ENCODE measurements at places on chromosomes 11 and 22. TPM values are rescaled to one million over a fixed set of nuclear protein-coding genes. Genes with fewer than 3 reads are reported as not detected.
A peak's percentile ranks its signal among the peaks of the same experiment; 100 is the strongest.

- no peaks in the 10 kb centered on the region for H3K36me3 ChIP-seq
- H3K4me1 ChIP-seq, result no peaks in the 10 kb centered on the region
- no peak overlapping the region for H3K4me3 ChIP-seq
- no peak overlapping the region for H3K27ac ChIP-seq
- DNase-seq, result no peak
Observed at GRCh38 chr11:85377901-85378300, 249.2 kb downstream of the DLG2 start.

- H3K27ac ChIP-seq, result no peak overlapping the region
- no peak for DNase-seq
- no peaks in the 10 kb centered on the region for H3K36me3 ChIP-seq
- no peaks in the 10 kb centered on the region for H3K27me3 ChIP-seq
- no peak overlapping the region for H3K4me3 ChIP-seq
Observed at GRCh38 chr11:109729761-109730160, 307.8 kb downstream of the C11orf87 start.

- no peak overlapping the region for H3K27ac ChIP-seq
- H3K4me3 ChIP-seq, result no peak overlapping the region
- H3K4me1 ChIP-seq, result no peaks in the 10 kb centered on the region
- H3K36me3 ChIP-seq, result no peaks in the 10 kb centered on the region
- DNase-seq, result no peak
- H3K27me3 ChIP-seq, result no peaks in the 10 kb centered on the region
Observed at GRCh38 chr11:32527261-32528175, 56.1 kb upstream of the EIF3M start.

DNA sequence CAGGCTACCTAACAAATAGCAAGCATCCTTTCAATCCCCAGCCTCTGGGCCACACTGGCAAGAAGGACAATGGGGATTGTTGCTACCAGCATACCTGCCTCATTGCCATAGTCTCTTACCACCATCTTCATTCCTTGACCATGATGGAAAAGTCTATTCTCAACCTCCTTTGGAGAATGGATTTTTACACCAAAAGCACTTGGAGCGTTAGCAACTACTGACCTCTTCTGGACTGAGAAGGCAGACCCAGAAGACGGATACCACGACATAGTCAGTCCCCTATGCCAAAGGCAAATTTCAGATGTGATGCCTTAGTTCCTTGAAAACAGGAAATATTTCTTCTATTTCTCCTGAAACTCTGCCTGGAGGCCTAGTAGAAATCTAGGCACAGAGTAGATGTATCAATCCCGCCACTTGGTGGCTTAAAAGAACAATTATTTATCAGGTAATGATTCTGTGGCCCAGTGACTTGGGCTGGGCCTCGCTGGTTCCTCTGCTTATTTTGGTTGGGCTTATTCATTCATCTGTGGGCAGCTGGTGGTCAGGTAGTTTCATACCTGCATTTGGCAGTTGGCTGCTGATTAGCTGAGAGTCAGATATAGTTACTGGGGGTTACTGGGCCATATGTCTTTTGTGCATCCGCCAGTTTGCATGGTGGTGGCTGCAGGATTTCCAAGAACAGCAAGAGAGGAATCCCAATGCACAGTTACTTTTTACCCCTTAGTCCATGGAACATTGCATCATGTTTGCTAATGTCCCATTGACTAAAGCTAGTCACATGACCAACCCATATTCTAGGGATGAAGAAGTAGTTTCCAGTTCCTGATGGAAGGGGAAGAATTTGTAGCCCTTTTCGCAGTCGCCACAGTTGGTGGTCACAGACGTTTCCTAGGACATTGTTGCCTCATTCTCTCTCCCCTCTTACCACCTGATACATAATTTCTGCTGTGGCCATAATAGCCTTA is 75.2 kb downstream of the DHCR7 start:
- no peak overlapping the region for H3K27ac ChIP-seq
- DNase-seq, result no peak
- no peak overlapping the region for H3K4me3 ChIP-seq
- no peaks in the 10 kb centered on the region for H3K4me1 ChIP-seq
- H3K36me3 ChIP-seq, result no peaks in the 10 kb centered on the region
- peaks cover 25% of the 10 kb centered on the region for H3K27me3 ChIP-seq

The KREMEN1 gene
- 0.20 TPM for total RNA-seq

DNA sequence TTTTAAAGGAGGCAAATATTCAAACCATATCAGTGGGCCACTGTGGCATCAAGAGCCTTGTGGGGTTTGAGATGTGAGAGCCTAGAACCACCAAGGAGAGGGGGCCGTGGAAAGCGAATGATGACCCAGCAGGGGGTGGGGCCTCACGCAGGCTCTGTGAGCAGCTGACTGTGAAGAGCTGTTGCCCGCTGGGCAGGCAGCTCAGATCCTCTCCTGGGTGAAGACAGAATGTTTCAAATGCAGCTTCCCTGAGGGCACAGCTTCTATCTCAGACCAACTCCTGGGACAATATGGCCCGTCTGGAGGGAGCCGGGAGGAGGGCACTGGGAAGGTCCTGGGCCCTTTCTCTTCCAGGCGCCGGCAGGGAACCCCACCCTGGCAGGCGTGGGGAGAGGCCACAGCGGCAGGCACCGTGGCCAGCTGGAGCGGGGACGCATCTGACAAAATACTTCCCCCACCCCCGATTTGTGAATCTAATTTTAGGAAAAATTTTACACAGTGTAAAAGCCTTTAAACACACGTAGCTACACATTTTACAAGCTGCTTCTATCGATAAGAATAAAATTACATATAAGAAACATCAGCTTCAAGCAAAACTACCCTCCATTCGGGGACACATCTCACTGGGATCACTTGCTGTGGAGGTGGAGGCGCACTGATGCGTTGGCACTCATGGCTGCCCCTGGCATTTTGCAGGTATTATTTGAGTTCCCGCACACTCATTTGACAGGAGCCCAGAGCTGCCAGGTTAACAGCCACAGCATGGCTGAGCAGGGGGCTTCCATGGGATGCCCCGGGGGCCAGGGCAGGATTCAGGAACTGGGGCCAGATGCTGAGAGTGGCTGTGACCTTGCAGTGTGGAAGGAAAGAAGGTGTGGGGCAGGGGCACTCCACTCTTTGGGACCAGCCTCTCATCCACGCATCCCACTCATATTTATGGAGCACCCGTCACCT is 40.3 kb downstream of the PARVG start:
- no peak for DNase-seq
- peaks cover 14% of the 10 kb centered on the region for H3K27me3 ChIP-seq
- no peak overlapping the region for H3K4me3 ChIP-seq
- no peaks in the 10 kb centered on the region for H3K4me1 ChIP-seq
- no peak overlapping the region for H3K27ac ChIP-seq

DNA sequence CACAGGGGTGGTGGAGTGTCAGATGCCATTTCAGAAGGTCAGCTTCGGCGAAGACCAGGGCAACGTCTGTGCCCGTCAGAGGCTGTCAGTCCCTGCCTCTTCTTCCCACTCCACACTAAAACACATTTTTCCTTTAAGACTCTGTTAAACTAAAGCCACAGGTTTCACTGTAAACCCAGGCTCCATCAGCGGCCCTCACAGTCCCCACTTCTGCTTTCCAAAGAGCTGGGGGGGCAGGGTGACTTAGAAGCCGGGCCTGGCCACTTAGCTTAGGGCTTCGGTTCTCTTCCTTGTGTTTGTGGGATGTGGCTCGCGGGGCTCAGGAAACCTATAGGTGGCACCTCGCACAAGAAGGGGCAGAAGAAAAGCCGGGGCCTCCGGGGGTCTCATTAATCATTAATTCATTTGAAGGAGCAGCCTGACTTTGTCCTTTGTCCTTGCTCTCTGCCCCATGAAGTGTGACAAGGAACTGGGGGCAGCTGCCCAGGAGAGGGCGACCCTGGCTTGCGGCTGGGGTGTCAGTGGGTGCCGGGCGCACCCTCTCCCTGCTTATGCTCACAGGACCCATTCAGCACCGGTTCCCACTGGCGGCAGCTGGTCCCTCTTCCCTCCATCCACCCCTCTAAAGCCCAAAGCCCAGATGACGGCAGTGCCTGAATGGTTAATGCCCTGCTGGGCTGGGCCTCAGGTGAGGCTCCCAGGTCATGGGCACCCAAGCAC is 4.1 kb downstream of the SLC25A45 start:
- DNase-seq, result no peak
- no peak overlapping the region for H3K4me3 ChIP-seq
- H3K36me3 ChIP-seq, result peaks cover 7% of the 10 kb centered on the region
- H3K4me1 ChIP-seq, result peaks cover 3% of the 10 kb centered on the region

- H3K4me3 ChIP-seq, result no peak overlapping the region
- no peaks in the 10 kb centered on the region for H3K4me1 ChIP-seq
- no peaks in the 10 kb centered on the region for H3K27me3 ChIP-seq
- H3K36me3 ChIP-seq, result no peaks in the 10 kb centered on the region
- DNase-seq, result no peak
Observed at GRCh38 chr11:3086671-3087150, 29.5 kb upstream of the CARS1 start.

The FGF19 gene
- 0.09 TPM for total RNA-seq

DNA sequence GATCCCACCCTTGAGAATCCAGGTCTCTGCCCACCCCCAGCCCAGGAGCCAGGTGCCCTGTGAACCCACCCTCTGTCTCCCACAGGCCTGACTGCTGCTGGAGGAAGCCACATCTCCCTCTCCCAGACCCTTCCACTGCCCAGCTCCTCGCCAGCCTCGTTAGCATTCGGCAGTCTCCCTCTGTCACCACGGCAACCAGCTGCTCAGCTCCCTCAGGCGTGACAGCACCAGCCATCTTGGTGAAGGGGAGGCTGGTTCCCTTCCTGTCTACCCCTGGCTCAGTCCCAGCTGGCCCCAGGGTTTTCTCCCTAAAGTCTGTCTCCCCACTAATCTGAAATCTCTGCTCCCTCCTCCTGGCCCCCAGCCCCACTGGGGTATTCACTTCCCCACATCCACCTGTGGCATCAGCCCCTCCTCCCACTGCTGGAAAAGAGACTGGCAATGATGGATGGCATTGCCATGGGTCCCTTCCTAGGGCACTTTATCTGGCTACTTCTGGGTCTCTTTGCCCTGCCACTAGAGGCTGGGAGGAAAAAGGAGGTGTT is 28.1 kb downstream of the NRXN2 start:
- H3K4me1 ChIP-seq, result no peaks in the 10 kb centered on the region
- H3K27me3 ChIP-seq, result no peaks in the 10 kb centered on the region
- H3K4me3 ChIP-seq, result no peak overlapping the region
- no peaks in the 10 kb centered on the region for H3K36me3 ChIP-seq
- no peak for DNase-seq

The RFPL1 gene
- not detected for total RNA-seq

- H3K4me3 ChIP-seq, result no peak overlapping the region
- H3K36me3 ChIP-seq, result no peaks in the 10 kb centered on the region
- no peak for DNase-seq
- H3K27me3 ChIP-seq, result peaks cover 15% of the 10 kb centered on the region
Observed at GRCh38 chr22:23380230-23380573, 199.9 kb downstream of the IGLL1 start.

GRCh38 chr11:115193914-115194801 is 310.1 kb downstream of the CADM1 start:
- no peaks in the 10 kb centered on the region for H3K36me3 ChIP-seq
- H3K27me3 ChIP-seq, result no peaks in the 10 kb centered on the region
- H3K4me3 ChIP-seq, result no peak overlapping the region
- no peaks in the 10 kb centered on the region for H3K4me1 ChIP-seq
- peak overlapping the region; percentile 46 for H3K27ac ChIP-seq

The MOGAT2 gene
- total RNA-seq, result not detected

The SFI1 gene
- 327 TPM for total RNA-seq

GRCh38 chr11:396948-397548 is 3.0 kb downstream of the PKP3 start:
- DNase-seq, result no peak
- peak overlapping the region; percentile 37 for H3K4me3 ChIP-seq
- H3K4me1 ChIP-seq, result no peaks in the 10 kb centered on the region
- H3K27ac ChIP-seq, result no peak overlapping the region

DNA sequence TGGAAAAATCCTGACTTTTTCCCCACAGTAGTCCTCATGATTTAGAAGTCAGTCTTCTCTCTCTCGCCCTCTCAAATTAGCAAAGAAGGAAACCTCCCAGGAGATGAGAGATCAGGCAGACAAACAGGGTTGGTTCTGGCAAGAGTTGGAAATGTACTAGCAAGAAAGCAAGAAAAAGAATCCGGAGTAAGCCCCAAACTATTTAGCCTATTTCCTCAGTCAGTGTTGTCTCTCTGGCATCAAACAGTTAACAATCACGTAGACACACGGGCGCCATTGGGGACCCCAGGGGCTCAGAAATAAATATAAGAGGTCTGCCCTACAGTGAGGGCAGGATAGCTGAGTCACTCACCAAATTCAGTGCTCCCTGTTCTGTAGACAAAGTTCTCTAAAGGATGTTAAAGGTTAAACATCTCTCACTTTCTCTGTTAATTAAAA is 4.7 kb downstream of the C11orf52 start:
- H3K4me1 ChIP-seq, result peaks cover 2% of the 10 kb centered on the region
- H3K27ac ChIP-seq, result no peak overlapping the region
- H3K27me3 ChIP-seq, result peaks cover 10% of the 10 kb centered on the region
- no peak overlapping the region for H3K4me3 ChIP-seq
- H3K36me3 ChIP-seq, result no peaks in the 10 kb centered on the region
- DNase-seq, result no peak

The PATE1 gene
- total RNA-seq, result not detected

DNA sequence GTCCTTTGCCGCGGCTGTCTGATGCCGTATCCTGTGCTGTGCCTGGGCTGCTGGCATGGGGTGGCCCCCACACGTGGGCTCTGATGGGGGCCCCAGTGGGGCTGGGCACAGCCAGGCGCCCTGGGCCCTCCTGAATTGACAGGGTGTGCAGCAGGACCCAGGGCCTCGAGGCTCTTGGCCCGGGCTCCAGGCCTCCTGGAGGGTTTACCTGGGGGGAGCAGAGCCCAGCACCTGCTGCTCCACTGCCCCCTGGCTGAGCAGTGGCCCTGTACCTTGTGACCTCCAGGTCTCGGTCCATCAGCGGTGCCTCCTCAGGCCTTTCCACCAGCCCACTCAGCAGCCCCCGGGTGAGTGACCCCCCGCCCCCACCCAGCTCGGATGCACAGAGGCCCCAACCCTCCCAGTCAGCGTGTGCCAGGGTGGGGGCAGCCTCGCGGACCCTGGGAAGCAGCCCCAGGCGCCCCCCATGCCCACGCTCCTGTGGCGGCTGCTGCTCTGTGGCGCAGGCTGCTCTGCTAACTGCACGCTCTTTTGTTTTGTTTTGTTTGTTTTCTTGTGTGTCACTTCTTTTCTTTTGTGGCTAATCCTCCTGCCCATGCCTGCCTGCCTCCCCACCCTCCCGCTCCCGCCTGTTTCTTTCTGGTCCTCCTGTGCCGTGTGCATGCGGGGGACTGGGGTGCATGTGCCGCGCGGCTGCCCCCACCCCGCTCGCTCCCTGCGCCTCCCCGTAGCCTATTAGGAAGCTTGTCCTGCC is 36.9 kb downstream of the MOB2 start:
- no peaks in the 10 kb centered on the region for H3K27me3 ChIP-seq
- no peak overlapping the region for H3K4me3 ChIP-seq
- H3K36me3 ChIP-seq, result no peaks in the 10 kb centered on the region
- H3K27ac ChIP-seq, result no peak overlapping the region
- no peak for DNase-seq
- H3K4me1 ChIP-seq, result no peaks in the 10 kb centered on the region

- no peaks in the 10 kb centered on the region for H3K36me3 ChIP-seq
- DNase-seq, result peak; percentile 5
- H3K27ac ChIP-seq, result no peak overlapping the region
- H3K4me3 ChIP-seq, result no peak overlapping the region
Observed at GRCh38 chr22:28674121-28674563, 5.5 kb downstream of the TTC28 start.
